Fibroblast of lung (primary cell): ENCODE measurements at places on chromosomes 11 and 22.

- no peak overlapping the region for H3K4me3 ChIP-seq
- peaks cover 2% of the 10 kb centered on the region for H3K27me3 ChIP-seq
- DNase-seq: peak; percentile 75
- H3K27ac ChIP-seq: no peak overlapping the region
- no peaks in the 10 kb centered on the region for H3K36me3 ChIP-seq
Observed at GRCh38 chr11:64086258-64087123, 50.8 kb downstream of the FLRT1 start.

DNA sequence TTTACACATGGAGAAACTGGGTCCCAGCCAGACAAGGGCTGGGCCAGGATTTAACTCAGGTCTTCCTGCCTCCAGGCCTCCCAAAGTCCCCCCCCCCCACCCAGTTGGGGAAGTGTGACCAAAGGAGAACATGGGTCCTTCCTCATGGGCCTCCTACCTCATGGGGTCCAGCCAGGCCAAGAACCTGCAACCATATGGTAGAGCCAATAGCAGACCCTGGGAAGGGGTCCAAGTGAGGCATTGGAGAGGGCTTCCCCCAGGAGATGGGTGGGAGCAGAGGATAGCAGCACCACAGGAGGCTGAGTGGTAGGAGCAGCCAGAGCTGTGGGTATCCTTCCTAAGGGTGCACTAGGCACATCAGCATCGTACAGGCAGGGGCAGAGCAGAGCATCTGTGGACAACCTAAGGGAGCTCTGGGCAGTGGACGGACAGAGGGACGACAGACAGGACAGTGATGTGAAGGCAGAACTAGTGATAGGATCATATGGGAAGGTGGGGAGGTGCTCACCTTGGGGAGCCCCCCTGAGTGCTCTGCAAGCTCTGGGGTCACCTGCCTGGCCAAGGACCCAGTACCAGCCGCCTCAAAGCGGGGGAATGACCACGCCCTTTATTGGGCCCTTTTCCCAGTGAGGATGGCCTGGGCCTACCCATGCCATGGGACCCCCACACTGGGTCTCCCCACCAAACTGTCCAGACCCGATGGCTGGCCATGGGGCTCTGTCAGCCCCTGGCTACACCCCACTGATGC, 4.5 kb downstream of the ARVCF start:
- peaks cover 7% of the 10 kb centered on the region for H3K27me3 ChIP-seq
- H3K36me3 ChIP-seq: no peaks in the 10 kb centered on the region
- H3K4me3 ChIP-seq: no peak overlapping the region
- DNase-seq: no peak
- H3K4me1 ChIP-seq: no peaks in the 10 kb centered on the region

- DNase-seq: no peak
- H3K36me3 ChIP-seq: no peaks in the 10 kb centered on the region
- H3K4me1 ChIP-seq: no peaks in the 10 kb centered on the region
Observed at GRCh38 chr11:37141707-37142106, 543.7 kb upstream of the RAG2 start.

GRCh38 chr11:35151683-35152280, 12.8 kb downstream of the CD44 start:
- DNase-seq: no peak
- H3K27ac ChIP-seq: no peak overlapping the region
- H3K27me3 ChIP-seq: no peaks in the 10 kb centered on the region
- H3K4me1 ChIP-seq: peaks cover 12% of the 10 kb centered on the region
- H3K4me3 ChIP-seq: no peak overlapping the region

DNA sequence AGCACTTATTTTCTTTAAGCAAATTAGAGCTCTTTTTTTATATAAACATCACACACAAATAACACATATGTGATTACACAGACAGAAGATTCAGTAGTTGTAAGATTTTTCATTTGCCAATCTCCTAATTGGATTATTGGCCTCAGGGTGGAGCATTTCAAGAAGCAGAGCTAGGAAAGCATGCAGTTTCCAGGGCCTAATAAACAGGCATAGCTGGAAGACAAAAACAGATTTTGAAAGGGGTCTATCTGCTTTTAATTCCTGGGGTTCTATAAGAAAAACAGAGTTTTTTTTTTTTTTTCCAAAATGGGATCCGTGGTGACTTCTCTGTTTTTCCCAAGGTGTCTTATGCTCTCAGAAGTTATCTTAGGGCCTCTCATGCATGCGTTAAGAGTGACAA, 7.6 kb upstream of the FOLR3 start:
- H3K27me3 ChIP-seq: no peaks in the 10 kb centered on the region
- H3K36me3 ChIP-seq: no peaks in the 10 kb centered on the region
- DNase-seq: no peak
- no peaks in the 10 kb centered on the region for H3K4me1 ChIP-seq

DNA sequence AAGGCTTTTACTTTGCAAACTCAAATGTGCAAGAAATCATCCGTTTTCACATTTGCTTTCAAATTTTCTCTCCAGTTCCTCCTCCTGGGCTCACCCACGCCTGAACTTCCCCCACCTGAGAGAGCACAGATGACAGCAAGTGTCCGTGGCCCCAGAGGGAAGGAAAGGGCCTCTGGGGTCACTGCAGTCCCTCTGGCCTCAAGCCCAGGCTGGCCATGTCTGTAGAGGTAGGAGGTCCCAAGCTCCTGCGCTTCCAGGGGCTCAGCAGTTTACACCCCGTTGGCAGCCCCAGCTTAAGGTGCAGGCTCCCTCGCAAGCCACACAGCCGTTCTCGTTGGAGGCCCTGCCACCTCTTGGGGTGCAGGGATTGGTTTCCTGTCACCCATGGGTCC, 40.5 kb upstream of the PRDM11 start:
- H3K27me3 ChIP-seq: peaks cover 4% of the 10 kb centered on the region
- no peak overlapping the region for H3K27ac ChIP-seq
- no peak for DNase-seq
- peaks cover 8% of the 10 kb centered on the region for H3K4me1 ChIP-seq

GRCh38 chr11:99418927-99419720, 398.4 kb downstream of the CNTN5 start:
- no peak for DNase-seq
- no peaks in the 10 kb centered on the region for H3K36me3 ChIP-seq
- no peaks in the 10 kb centered on the region for H3K27me3 ChIP-seq
- no peaks in the 10 kb centered on the region for H3K4me1 ChIP-seq
- no peak overlapping the region for H3K27ac ChIP-seq

DNA sequence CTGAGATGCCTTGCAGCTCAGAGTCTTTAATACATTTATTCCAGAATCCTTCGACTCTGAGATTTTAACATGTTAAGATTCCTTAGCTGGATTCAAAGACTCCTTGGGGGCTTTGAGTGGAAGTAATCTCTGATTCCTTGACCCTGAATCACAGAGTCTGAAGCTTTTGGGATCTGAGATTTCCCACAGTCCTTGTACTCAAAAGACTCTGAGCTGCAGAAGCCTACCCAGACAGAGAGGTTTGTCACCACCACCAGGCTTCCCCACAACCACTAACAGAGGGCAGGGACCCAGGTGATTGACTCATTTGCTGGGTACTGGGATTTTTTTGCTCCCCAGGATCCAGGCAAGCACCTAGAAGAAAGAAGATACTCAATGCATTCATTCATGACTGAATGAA, 1.4 kb upstream of the SERPINH1 start:
- H3K4me3 ChIP-seq: no peak overlapping the region
- DNase-seq: no peak
- no peaks in the 10 kb centered on the region for H3K27me3 ChIP-seq
- H3K4me1 ChIP-seq: peaks cover 43% of the 10 kb centered on the region
- no peak overlapping the region for H3K27ac ChIP-seq
- peaks cover 7% of the 10 kb centered on the region for H3K36me3 ChIP-seq

- H3K27ac ChIP-seq: no peak overlapping the region
- peaks cover 6% of the 10 kb centered on the region for H3K4me1 ChIP-seq
- DNase-seq: no peak
- no peak overlapping the region for H3K4me3 ChIP-seq
- no peaks in the 10 kb centered on the region for H3K27me3 ChIP-seq
- no peaks in the 10 kb centered on the region for H3K36me3 ChIP-seq
Observed at GRCh38 chr11:110778343-110778742, 66.1 kb upstream of the ARHGAP20 start.

GRCh38 chr22:23548501-23549197, 31.4 kb downstream of the IGLL1 start:
- no peaks in the 10 kb centered on the region for H3K27me3 ChIP-seq
- H3K27ac ChIP-seq: no peak overlapping the region
- H3K36me3 ChIP-seq: no peaks in the 10 kb centered on the region
- no peak for DNase-seq
- H3K4me3 ChIP-seq: no peak overlapping the region
- H3K4me1 ChIP-seq: no peaks in the 10 kb centered on the region

DNA sequence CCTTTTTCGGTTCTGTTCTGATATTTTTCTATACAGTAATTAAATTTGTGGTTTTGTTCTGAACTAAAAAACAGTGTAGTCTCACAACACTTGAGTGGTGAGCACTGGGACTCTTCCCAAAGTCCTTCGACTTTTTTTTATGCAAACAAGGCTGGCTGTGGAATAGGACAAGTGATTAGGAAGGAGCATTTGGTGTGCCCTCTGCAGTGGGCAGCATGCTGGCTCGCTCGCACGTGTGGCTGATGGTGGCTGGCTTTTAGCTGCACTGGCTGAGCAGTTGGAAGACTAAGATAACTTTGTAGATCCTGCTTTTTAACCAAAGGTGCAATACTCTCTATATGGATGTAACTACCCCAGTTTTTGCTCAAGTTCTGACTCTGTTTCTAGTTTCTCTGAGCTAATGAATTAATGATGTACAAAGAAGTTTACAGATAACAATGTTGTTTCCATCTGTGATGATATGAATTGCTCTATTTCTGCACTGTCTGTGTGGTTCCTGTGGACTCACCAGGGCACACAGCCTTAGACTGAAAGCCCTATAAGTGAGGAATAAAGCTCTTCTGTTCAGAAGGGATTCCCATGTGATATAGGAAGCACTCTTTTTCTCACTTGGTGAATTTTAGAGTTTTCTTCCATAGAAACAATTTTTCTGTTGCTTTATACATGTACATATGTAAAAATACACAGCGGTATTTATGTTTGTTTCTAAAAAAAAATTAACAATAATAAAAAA, 143.1 kb upstream of the RASSF10 start:
- peaks cover 17% of the 10 kb centered on the region for H3K4me1 ChIP-seq
- no peak overlapping the region for H3K4me3 ChIP-seq
- no peaks in the 10 kb centered on the region for H3K36me3 ChIP-seq
- DNase-seq: no peak

- H3K36me3 ChIP-seq: no peaks in the 10 kb centered on the region
- no peak overlapping the region for H3K27ac ChIP-seq
- no peaks in the 10 kb centered on the region for H3K27me3 ChIP-seq
- H3K4me3 ChIP-seq: no peak overlapping the region
- peaks cover 9% of the 10 kb centered on the region for H3K4me1 ChIP-seq
Observed at GRCh38 chr11:14308897-14309387, 50.0 kb downstream of the RRAS2 start.

DNA sequence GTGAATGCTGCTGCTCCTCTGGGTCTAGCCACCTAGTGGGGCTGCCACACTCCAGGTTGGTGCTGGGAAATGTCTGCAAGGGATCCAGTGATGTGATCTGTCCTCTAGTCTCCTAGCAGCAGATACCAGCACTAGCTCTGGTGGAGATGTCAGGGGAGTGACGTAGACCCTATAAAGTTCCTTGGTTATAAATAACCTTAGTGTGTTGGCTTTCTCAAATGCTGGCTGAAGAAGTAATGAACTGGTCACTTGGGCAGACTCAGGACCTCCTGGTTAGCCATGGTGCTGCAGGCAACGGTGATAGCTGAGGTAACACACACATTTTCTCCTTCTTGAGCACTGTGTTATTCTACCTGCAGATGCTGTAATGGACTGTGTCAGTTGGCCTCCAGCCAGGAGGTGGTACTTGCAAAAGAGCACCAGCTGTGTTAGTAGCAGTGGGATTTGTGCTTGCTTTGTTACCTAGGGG, 35.5 kb downstream of the BBOX1 start:
- H3K27ac ChIP-seq: no peak overlapping the region
- no peak overlapping the region for H3K4me3 ChIP-seq
- DNase-seq: no peak
- no peaks in the 10 kb centered on the region for H3K27me3 ChIP-seq
- H3K4me1 ChIP-seq: no peaks in the 10 kb centered on the region

- peaks cover 5% of the 10 kb centered on the region for H3K4me1 ChIP-seq
- H3K27me3 ChIP-seq: no peaks in the 10 kb centered on the region
Observed at GRCh38 chr22:35661464-35661863, 13.2 kb downstream of the APOL6 start.

DNA sequence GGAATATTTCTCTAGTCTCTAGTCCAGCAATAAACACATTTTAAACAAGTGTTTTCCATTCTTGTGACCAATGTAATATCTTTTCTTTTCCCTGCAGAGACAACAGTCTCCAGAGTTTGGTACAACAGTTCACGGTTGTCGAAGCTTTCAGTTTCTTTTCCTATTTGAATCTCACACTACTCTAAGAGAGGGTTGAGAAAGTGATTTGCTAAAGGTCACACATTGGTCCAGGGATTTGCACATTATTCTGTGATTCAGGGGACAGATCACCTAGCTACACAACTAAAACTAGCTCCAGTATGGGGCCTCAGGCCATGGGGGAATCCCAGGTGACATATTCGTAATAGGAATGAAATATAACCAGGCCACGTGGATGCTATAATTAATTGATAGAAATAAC, 132.5 kb downstream of the HIPK3 start:
- no peak overlapping the region for H3K27ac ChIP-seq
- H3K27me3 ChIP-seq: no peaks in the 10 kb centered on the region
- no peaks in the 10 kb centered on the region for H3K36me3 ChIP-seq
- H3K4me1 ChIP-seq: no peaks in the 10 kb centered on the region

DNA sequence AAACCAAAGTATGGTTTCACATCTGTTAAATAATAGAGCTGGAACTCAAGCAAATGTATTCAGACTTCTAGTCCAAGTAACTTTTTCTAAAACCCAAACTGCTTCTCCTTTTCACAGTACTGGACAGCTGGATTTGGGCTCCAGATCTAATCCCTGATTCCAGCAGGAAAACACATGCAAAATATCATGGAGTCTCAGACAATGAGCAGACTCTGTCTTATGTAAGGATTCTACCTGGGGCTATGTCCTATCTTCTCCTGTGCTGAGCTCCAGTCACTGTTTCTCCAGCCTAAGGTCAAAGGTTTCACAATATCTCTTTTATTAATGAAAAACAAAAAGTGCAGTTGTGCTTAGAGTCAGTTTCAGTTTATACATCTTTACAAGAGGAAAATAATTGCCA, 83.2 kb upstream of the EED start:
- H3K27ac ChIP-seq: no peak overlapping the region
- no peaks in the 10 kb centered on the region for H3K27me3 ChIP-seq
- no peak for DNase-seq
- no peak overlapping the region for H3K4me3 ChIP-seq
- peaks cover 10% of the 10 kb centered on the region for H3K4me1 ChIP-seq

DNA sequence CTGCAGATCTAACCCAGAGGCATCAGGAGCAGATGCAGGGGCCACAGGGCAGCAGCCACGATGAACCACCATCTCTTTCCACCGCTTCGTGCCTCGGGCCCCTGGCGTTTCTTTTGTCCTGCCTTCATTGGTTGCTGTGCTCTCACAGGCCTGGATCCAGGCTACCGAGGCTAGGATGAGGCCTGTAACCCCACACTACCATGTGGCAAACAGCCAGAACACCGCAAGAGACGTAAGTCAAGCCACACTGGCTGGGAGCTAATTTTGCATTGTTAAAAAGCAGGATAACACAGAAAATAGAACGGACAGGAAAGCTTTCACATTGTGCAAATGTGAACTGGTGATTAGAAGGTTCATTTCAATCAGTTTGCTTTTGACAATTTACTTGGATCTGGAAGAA, 15.7 kb upstream of the ARFGAP3 start:
- no peak overlapping the region for H3K27ac ChIP-seq
- H3K4me3 ChIP-seq: no peak overlapping the region
- no peaks in the 10 kb centered on the region for H3K4me1 ChIP-seq
- peaks cover 10% of the 10 kb centered on the region for H3K36me3 ChIP-seq
- peak; percentile 13 for DNase-seq
